ENCODE measurements at places on chromosomes 6 and 20.

- no peak for DNase-seq
Observed at GRCh38 chr6:77814119-77814518, 161.3 kb downstream of the MEI4 start.

DNA sequence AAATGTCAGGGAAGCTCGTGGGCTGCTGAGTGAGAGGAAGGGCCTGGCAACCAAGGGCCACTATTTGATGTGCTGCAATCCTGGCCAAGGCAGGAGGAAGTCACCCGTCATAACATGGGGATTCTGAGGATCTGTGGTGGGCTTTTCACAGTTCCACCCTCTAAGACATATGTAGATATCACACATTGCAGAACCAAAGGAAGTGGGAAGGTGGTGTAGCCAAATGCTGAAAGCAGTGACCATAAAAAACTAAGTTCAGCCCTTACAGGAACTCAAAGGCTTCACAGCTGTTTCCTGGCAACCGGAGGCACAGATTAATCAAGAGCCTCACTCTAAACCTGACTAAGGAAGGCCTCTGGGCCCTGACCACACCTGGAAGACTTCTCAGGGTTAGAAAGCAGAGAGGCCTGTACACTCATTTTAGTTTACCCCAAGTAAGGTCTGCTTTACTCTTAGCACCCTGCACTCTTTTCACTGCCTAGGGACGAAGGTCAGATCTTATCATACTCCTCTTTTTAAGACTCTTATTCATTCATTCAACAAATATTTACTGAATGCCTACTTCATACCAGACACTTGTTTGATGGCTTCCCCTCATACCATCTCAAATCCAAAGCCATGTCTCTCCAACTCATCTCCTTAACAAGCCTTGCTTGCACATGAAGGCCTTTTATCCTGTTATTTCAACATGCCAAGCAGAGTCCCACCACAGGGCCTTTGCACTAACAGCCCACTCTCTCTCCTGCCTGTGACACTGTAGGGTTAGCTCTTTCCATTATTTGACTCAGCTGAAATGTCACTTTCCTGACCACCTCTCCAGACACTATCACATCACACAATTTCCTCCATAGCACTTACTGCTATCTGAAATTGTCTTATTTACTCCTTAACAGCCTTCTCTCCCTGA, 2.6 kb downstream of the UBE2V1 start:
- DNase-seq, result peak; percentile 61

- no peak for DNase-seq
Observed at GRCh38 chr6:163671355-163671754, 256.8 kb downstream of the QKI start.

GRCh38 chr6:119170447-119171087, 92.1 kb upstream of the FAM184A start:
- DNase-seq, result peak; percentile 52

DNA sequence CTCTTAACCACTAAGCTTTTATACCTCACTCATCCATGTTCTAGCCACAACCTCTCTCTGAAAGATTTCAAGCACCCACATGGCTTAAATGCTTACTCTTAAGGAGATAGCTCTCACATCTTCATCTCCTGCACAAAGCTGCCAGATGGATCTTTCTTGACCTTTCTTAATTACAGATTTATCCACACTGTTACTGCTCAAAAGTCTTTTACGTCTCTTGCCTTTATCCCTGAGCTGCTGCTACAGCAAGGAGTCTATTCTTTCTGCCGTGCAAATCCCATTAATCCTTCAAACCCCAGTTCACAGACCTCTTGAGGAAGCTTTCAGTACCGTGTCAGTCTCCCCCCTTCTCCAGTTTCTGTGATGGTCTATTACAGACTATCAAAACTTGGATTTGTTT, 54.6 kb downstream of the B4GALT5 start:
- DNase-seq, result no peak

DNA sequence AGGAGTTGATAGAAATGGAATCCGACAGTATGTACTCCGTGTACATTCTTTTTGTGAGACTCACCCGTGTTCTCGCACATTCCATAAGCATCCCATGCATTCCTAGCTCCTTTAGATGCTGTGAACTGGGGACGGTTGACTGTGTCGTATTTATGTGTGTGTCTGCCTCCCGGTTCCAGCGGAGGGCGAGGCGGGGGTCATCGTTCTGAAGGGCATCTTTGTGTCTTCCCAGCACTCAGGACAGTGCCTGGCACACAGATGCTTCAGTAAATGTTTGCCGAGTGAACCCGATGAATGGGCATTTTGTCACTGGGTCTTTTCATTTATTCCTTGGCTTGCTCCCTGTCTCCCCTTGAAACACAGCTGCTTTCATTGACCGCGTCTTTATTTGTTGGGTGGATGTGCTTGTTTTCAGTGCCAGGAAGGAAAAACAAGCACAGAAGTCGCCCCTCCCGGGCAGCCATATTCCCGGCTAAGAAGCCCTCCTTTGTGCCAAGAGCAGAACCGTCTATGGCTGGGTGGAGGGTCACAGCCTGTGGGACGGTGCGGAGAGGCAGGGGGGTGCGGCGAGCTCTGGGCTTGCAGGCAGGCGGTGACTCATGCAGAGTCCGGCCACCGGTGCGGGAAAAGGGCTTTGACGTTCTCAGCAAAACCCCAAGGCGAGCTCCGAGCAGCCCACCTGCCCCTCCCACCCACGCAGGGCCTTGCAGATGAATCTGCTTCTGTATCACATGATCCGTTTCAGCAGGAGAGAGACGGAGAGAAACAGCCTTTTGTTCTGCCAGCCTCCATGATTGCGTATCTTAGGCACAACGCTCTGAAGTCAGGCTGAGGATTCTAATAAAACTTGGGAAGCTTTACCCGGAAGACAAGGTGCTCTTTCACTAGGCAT, 11.2 kb upstream of the PSMG4 start:
- DNase-seq, result no peak

- no peak for DNase-seq
Observed at GRCh38 chr6:131400054-131400778, 172.8 kb upstream of the ARG1 start.

- no peak for DNase-seq
Observed at GRCh38 chr20:47917549-47918070, 132.3 kb upstream of the SULF2 start.

GRCh38 chr20:10920396-10920795, 246.6 kb upstream of the JAG1 start:
- no peak for DNase-seq

DNA sequence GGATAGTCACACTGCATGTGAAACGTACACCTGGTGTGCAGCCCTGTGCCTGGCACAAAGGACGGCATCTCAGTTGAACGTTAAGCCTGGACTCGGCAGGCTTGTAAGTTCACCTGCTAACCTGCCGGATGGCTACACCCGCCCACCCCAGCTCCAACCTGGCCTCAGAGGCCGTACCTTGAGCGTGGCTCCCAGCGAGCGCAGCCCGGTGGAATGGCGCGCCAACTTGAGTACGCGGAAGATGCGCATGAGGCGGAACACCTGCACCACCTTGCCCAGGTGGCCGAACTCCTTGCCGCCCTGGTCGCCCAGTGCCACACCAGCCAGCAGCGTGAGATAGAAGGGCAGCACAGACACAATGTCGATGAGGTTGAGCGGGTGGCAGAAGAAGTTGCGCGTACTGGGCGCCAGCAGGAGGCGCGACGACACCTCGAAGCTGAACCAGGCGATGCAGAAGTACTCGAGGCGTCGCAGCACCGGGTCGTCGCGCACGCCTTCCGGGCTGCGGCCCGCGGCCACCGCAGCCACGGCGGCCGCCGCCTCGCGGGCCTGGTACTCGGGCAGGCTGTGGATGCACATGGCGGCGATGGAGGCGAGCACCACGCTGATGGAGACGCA, 3.3 kb downstream of the KCNS1 start:
- DNase-seq, result no peak

DNA sequence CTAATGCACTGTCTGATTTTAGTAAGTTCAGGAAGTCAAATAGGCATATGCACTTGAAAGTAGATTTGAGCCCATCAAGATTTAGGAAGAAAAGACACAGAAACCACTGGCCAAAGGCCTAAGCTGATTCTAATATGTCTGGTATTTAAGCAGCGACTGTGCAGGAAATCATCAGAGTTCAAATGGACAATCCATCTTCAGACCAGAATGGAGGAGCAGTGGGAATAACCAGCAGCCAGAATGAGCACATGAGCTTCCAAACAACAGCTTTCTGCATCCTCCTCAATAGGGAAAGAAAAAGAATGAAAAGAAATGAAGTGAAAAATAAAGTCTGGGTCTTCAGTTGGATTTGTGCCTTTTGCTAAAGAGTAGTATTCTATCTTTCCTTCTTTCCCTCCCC, 50.6 kb downstream of the SOD2 start:
- DNase-seq, result no peak

DNA sequence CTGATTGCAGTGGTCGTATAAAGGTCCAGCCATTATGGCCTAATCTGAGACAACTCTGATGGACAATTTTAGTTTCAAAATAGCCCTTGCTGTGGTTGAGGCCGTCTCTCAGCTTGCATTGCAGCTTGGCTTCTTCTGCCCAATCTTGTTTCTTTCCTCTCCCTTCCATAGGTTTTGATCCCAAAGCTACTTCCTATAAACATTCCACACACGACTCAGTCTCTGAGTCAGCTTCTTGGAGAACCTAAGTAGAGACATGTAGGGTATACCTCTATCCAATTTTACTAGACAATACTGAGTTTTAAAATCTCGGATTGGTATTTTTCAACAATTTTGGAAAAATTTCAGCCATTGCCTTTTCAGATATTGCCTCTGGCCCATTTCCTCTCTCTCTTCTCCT, 13.4 kb downstream of the IYD start:
- DNase-seq, result no peak

- no peak for DNase-seq
Observed at GRCh38 chr20:9989066-9989724, 45.6 kb upstream of the ANKEF1 start.

- no peak for DNase-seq
Observed at GRCh38 chr6:134014588-134015137, 37.8 kb downstream of the SLC2A12 start.

DNA sequence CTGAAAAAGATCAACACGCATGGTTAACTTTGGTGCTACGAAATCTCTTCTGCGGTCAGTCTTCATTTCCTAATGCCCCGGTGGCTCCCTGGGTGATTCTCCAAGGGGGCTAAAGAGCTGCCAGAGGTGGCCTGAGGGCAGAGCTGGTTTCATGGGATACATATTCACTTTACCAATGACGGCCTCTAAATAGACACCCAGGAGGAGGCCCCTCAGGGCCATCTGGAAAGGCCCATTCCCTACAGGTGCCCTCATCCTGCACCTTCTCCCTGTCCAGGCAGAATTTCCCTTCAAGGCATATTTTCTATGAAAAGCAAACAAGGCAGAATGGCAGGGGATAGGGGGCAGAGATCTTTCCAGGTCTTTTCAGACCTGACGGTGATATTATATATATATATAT, 12.5 kb downstream of the BNIP5 start:
- no peak for DNase-seq

- DNase-seq, result no peak
Observed at GRCh38 chr6:121260651-121261102, 73.6 kb downstream of the TBC1D32 start.

DNA sequence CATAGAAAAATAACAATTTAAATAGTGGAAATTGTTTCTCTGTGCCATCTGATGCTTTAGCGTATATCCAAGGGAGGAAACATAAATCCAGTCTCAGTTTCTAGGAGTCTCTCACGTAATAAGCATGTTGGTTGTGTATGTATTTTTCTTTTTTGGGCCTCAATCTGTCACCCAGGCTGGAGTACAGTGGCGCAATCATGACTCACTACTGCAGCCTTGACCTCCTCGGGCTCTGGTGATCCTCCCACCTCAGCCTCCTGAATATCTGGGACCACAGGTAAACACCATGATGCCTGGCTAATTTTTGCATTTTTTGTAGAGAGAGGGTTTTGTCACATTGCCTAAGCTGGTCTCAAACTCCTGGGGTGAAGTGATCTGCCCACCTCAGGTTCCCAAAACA, 78.6 kb upstream of the PLN start:
- DNase-seq, result no peak

DNA sequence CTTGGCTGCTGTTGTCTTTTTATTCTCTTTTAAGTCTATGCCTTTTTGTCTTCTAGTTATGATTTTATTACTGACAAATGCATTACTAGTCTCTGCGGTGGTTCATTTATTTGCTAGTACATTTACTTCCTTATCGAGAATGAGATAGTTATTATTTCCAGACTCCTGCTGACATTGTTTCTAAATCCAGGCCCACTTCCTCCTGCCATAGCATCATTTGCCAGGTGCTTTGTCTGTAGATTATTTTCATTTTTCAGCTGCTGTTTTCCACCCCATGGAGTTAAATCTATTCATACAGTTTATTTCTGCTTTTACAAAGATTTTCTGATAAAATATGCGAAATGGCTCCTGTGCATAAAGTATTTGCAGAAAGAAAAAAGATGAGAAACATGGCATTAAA, 459.7 kb downstream of the MMUT start:
- no peak for DNase-seq

GRCh38 chr6:4903751-4904370, 100.0 kb downstream of the RPP40 start:
- DNase-seq, result no peak

- peak; percentile 62 for DNase-seq
Observed at GRCh38 chr6:46756469-46757213, 9.9 kb downstream of the ANKRD66 start.

DNA sequence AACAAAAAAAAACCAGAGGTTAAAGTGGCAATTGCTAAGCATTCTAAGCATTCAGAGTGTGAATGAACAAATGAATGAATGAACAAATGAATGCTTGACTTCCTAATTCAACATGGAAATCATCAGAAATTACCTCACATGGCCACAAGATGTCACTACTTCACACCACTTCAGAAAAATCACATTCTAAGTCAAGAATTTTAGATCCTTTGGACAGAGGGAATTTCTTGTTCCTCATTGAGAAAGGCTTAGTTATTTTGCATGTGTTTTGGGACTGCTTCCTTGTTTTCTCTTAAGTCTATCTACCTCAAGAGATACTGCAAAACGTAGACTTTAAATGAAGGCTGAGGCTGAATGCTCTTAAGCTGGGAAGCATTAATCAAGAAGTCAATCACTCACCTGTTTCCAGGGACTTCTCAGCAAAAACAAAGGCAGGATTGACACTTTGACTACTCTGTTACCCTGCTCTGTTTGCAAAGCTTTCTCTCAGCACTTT, 120.2 kb downstream of the MBOAT1 start:
- DNase-seq, result peak; percentile 58
